ENCODE measurements at places on chromosomes 12 and 14. TPM values are rescaled to one million over a fixed set of nuclear protein-coding genes. Genes with fewer than 3 reads are reported as not detected.

DNA sequence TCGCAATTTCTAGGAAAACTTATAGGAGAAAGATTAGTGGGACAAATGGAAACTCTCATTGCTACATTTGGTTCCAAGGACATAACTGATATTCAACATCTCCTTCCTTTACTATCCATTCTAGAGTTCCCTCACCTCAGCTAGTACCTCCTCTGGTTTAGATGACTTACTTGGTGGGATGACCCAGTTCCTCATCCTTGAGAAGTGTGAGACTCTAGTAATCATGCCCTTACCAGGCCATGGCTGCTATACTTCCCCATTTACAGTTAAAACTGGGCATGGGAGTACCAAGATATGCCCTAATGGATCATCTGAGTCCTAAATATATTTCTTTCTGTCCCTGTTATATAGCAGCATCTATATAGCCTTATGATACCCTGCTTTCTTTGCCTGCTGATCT is 58.1 kb downstream of the IFT81 start:
- no peak for DNase-seq

DNA sequence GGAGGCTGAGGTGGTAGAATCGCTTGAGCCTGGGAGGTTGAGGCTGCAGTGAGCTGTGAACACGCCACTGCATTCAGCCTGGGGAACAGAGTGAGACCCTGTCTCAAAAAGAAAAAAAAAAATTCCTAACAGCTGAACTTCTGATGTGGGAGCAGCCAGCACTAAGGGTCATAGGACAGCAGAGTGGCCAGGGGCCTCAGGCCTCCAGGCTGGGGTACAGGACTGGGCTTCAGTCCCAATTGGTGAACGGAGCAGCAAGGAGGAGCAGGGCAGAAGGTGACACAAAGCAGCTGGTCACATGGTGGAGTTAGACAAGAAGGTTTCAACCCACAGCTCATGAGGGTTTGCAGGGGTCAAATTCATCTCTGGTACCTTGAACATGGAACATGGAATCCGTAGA is 40.8 kb upstream of the NRXN3 start:
- DNase-seq: no peak

- DNase-seq: no peak
These were observed 24.6 kb downstream of the PLEKHG3 start for GRCh38 chr14:64728856-64729255.

DNA sequence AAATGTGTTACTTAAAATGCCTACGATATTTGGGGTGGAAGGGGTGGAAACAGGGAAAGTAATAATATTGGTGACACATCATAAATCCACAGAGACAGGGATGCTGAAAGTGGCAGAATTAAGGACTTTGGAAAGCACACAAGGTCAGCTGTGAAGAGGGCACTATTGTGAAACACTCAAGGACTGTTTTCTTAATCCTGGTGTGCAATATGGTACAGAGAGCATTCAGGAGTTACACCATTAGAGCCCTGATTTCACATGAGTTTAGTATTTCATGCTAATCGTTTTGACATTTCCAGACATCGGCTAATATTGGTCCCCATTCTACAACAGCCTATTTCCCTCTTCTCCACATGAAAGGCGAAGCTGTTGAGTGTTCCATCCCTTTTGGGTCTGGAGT is 219.2 kb downstream of the MSRB3 start:
- no peak for DNase-seq

- DNase-seq: no peak
These were observed 23.4 kb upstream of the CTDSP2 start for GRCh38 chr12:57869927-57870318.

DNA sequence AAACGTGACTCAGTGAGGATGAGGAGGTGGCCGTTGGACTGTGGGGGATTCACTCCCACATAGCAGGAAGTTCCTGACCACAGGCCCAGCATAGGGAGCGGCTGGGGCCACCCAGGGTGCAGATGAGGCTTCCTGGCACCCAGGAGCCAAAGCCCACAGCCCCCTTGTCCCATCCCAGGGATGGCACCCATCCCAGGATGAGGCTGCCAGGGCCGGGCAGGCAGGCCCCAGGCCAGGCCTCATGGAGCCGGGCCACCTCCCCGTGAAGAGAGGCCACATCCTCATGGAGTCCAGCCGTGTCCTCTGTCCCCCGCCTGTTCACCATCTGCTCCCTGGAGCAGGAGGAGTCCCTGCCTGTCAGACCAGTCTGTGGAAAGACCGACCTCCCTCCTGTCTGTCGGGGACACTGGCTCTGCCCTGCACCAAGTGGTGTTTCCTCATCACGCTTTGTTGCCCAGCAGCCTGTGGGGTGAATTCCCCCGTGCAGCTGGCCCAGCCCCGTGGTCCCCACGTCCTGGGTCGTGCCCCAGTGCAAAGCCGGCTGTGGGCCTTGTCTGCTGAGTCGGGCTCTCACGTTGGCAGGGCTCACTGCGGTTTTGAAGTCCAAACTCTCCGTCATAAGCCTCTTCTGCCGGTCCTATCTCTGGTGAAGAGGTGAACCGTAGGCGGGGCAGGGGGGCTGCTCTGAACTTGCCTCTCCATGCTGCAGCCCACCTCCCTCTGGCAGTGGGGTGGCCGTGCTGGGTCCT is 24.5 kb downstream of the MMP17 start:
- DNase-seq: no peak

The RHEBL1 gene
- total RNA-seq: 0.48 TPM

The IL22 gene
- not detected for total RNA-seq

The KCNMB4 gene
- total RNA-seq: 1.2 TPM

The NTS gene
- total RNA-seq: not detected

The EIF2S3B gene
- 0.35 TPM for total RNA-seq

The MYF5 gene
- total RNA-seq: not detected

The BMAL2 gene
- 1.1 TPM for total RNA-seq

The CLEC2B gene
- 3.7 TPM for total RNA-seq
